ENCODE measurements at places on chromosomes 1 and 21.
A peak's percentile ranks its signal among the peaks of the same experiment; 100 is the strongest.

- no peak for DNase-seq
These were observed 199.6 kb downstream of the TRABD2B start for GRCh38 chr1:47797575-47797974.

GRCh38 chr1:36553591-36554322 is 71.0 kb upstream of the CSF3R start:
- DNase-seq, result peak; percentile 72

DNA sequence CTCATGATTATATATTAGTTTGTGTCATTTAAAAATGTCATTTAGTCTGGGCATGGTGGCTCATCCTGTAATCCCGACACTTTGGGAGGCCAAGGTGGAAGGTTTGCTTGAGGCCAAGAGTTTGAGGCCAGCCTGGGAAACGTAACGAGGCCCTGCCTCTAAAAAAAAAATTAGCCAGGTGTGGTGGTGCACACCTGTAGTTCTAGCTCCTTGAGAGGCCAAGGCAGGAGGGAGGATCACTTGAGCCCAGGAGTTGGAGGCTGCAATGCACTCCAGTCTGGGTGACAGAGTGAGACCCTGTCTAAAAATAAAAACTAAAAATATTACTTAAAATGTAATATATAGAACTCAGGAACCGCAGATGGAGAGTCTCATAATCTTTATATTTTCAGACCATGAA is 34.6 kb downstream of the RUNX3 start:
- DNase-seq, result no peak

GRCh38 chr1:221397606-221398005 is 344.3 kb downstream of the DUSP10 start:
- peak; percentile 45 for DNase-seq

- DNase-seq, result no peak
These were observed 64.0 kb downstream of the SIK1 start for GRCh38 chr21:43362915-43363314.

- DNase-seq, result no peak
These were observed 2.5 kb upstream of the OLIG1 start for GRCh38 chr21:33067457-33067856.

GRCh38 chr1:66415866-66416265 is 118.1 kb upstream of the SGIP1 start:
- no peak for DNase-seq

- DNase-seq, result peak; percentile 19
These were observed at the start of gene TSPAN1 for GRCh38 chr1:46174448-46175231. Gene TSPAN1 (plus strand): TSS chr1:46175087. CDS start chr1:46181108, 6,021 bp downstream.

GRCh38 chr1:172398193-172398592 is 22.3 kb upstream of the C1orf105 start:
- no peak for DNase-seq

- peak; percentile 53 for DNase-seq
These were observed 30.1 kb upstream of the SRP9 start for GRCh38 chr1:225747566-225747965.

DNA sequence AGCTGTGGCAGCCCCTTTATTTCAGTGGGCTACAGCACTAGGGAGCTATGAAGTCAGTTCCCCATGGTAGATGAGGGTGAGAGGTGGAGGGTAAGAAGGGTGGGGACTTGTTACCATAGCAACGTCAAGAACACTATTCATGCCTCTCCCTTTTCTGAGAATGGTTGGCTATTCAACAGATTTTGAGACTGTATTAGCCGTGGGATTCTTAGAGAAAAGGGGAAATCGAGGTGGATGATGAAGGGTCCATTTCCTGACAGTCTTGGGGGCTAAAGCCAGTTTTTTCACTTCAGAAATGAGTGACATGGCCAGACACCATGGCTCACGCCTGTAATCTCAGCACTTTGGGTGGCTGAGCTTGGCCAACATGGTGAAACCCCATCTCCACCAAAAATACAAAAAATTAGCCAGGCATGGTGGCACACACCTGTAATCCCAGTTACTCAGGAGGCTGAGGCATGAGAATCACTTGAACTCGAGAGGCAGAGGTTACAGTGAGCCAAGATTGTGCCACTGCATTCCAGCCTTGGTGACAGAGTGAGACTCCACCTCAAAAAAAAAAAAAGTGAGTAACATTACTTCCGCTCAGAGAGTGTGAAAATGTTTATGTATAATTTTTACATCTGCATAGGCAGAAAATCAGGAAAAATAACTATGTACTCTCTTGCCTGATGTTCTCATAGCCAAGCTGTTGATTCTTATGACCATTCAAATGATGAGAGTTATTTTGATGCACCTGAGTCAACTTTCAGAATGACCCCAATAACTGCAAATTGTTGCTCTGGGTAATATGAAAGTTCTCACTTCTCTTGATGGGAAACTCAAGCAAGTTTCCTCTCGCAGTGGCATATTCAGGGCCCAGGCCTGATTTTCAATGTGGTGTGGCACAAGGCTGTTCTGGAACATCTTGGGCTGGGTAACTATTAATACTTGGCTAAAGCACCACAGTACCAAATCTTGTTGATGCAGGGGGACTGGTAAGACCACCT is 23.2 kb upstream of the RGSL1 start:
- DNase-seq, result no peak

DNA sequence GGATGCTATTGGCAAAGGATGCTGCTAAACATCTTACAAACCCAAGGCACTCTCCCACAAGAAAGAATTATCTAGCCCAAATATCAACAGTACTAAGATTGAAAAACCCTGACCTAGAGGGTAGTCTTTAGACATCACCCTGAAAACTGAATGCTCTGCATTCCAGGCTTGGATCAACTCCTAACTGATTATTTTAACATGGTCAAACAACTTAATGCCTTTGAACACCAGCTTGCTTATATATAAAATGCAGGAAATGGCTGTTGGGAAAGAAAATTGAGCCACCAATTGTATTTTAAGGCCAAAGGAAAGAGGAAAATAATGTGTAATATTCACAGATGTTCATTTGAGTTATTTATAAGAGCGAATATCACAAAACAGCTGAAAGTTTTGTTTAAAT is 72.2 kb upstream of the C1orf87 start:
- no peak for DNase-seq

DNA sequence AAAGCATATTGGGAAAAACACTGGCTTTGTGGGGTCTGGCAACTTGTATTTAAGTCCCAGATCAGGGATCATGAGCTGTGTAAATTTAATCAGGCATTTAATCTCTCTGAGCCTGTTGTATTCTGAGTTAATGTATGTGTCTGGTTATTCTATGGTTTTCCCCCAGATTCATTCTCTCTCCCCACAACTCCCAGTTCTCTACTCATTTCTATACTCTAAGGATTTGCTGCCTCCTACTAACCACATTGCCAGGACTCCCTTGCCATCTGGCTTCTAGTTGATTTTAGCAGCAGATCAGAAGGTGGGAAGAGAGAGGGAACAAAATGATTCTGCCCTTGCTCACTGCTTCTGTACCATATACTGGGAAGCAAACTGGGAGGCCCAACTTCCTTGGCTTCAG is 31.4 kb upstream of the S1PR1 start:
- DNase-seq, result no peak

- peak; percentile 36 for DNase-seq
These were observed 760 bp upstream of the NPHP4 start for GRCh38 chr1:5992814-5993555.

DNA sequence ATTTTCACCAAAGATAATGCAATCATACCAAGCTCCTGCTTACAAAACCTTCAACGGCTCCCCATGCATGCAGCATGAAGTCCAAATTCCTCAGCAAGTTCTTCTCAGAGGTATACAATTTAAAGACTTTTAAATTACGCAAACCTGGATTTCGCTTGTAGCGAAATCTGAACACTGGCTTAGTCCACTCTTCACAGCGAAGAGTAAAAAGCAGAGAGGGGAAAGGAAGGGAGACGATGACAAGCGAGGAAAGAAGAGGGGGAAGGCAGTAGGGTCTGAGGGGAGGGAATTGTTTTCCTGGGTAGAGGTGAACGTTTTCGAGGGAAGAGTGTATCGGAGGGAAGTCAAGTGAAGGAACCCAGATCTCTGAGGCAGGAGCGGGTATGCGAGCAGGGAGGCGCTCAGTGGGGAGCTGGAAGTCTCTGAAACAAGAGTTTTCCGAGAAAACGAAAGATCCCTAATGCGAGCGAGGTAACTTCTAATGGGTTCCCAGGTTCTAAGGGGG is 790 bp downstream of the TESK2 start:
- peak; percentile 44 for DNase-seq

- DNase-seq, result no peak
These were observed 26.2 kb downstream of the VPS26C start for GRCh38 chr21:37240978-37241377.

GRCh38 chr1:77550135-77550534 is 132.3 kb downstream of the ZZZ3 start:
- no peak for DNase-seq

DNA sequence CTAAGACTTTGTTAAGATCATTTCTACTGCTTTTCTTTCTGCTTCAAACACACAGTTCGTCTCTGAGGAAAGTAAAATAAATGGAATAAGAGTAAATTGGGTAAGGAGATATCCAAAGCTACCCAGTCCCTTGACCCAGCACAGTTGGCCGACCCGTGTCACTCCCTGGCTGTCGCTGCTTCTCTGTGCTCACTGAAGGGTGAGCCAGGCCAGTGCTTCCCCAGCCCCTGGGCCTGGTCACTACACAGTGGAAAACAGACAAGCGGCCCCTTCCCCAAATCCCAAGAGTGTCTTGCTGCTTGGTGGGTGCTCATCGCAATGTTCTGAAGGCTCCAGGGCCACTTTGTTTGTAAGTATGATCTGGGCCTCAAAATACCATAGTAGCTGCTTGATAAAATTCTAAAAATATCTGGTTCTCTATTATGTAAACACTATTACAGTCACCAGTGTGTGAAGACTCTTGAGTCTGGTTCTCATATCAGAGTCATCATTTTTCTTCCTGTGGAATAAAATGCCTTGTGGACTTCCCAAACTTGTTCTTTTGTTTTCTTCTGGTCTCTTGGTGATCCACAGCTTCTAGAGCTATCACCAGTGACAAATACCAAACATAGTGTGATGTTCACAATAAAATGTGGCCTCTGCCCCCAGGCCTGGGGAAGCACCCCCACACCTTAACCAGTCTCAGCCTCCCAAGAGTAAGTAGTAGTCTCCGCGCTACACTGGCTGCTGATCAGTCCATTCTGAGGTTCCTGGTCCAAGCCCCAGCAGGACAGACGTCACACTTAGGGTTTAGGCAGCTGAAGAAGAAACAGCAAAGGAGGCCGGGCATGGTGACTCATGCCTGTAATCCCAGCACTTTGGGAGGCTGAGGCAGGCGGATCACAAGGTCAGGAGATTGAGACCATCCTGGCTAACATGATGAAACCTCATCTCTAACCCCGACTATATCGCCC is 106.2 kb downstream of the DHRS3 start:
- DNase-seq, result peak; percentile 16

- DNase-seq, result no peak
These were observed 74.6 kb downstream of the SCCPDH start for GRCh38 chr1:246798606-246799496.

DNA sequence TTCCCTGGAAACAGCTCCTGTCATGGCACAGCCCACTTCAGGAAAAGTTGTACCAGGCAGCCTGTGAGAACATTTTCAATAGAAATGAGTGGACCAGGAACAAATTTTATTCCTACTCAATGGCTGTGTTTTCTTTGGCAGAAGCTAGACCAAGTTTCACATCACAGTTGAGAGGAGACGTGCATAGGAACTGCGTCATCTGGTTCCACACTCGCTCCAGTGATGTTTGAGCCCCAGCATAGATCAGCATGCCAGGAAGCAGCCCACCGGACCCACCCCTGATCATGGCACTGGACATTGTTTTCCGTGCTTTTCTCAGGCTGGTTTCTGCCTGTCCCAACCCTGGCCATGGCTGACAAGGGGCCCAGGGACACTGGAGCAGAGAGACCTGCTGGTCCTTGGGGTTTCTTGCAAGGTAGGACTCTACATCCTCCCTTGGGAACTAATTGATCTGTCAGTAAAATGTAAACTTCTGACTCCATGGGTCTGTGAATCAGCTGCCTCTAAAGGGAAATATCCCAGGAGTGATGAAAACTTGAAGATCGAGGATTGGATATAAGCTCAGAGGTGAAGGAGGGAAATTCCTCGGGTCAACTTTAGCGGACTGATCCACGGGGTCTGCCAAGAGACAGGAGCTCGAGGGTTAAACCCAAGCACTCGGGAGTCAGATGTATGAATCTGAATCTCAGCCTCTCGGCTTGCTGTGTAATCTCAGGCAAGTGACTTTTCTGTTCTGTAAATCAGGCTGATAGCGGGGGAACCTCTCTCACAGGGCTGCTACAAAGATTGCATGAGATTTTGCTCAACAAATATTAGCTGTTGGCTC is 35.7 kb downstream of the NEK2 start:
- DNase-seq, result peak; percentile 94

- no peak for DNase-seq
These were observed 37.5 kb upstream of the NADK start for GRCh38 chr1:1815606-1816281.

DNA sequence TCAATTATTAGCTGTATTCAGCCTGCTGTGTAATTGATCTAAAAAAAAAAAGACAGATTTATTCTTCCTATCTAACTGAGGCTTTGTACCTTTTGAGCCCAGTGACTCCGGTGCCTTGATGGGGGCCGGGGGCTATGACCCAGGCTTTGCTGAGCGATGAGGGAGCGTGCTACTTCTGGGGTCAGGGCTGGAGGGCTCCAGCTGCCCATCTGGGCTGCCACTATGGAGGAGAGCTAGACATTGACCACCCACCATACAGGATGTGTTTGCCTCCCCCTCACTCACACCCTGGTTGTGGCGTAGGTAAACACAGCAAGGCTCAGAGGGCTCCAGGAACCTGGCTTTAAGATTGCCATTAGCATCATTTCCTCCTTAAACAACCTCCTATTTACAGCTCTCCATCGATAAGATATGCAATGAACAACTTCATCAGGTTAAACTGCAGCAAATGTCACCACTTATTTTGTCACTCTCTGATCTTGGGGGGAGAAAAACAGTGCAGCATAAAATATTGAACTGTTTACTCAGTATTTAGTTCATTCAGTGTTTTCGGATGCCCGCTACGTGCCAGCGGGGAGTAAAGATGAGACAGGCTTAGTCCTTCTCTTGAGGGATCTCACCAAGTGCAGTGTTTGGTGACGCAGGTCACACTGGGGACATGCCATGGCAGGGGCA is 231.6 kb downstream of the KIF26B start:
- no peak for DNase-seq

- no peak for DNase-seq
These were observed 101.4 kb upstream of the L1TD1 start for GRCh38 chr1:62093261-62093660.
